ENCODE measurements at places on chromosomes 2 and 18.
A peak's percentile ranks its signal among the peaks of the same experiment; 100 is the strongest.

GRCh38 chr2:220356076-220356475 is 728.6 kb downstream of the SLC4A3 start:
- DNase-seq, result no peak

- no peak for DNase-seq
Measured at GRCh38 chr2:98240786-98241398, 105.4 kb upstream of the CNGA3 start.

GRCh38 chr2:201402651-201403562 is 45.8 kb upstream of the FLACC1 start:
- DNase-seq, result no peak

DNA sequence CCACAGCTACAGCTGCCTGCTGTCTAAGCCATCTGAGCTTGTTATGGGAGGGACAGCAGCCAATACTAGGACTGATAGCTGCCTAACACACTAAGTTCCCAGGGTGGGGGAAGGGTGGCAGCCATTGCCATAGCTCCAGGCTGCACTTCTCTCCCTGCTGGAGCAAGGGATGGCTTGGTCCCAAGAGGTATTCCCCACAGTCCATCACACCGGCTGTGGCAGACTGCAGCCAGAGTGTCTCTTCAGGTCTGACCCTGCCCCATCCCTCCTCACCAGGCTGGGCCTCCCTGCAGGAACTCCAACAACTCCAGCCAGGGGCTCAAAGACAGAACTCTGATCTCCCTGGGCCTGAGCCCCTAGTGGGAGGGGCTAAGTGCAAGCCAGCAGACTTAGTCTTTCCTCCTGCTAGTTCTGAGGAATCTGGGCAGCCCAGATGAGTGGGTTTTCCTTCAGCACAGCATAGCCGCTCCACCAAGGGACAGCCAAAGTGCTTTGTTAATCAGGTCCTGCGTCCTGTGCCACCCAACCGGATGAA is 632.1 kb downstream of the SOCS6 start:
- no peak for DNase-seq

GRCh38 chr2:172953411-172953810 is 122.2 kb upstream of the MAP3K20 start:
- no peak for DNase-seq

- no peak for DNase-seq
Measured at GRCh38 chr18:80147037-80147417, 38.0 kb downstream of the ADNP2 start.

DNA sequence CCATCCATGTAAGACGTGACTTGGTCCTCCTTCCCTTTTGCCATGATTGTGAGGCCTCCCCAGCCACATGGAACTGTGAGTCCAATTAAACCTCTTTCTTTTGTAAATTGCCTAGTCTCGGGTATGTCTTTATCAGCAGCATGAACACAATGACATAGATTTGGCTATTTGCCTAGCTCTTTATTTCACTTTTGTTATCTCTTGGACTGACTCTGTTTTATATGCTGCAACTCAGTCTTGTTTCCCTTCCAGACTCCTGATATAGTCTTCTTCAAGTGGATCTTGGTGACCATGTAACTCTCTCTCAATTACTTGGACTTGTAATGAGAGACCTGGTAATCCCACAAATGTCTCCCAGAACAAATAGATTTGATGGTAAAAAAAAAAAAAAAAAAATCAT is 627.6 kb downstream of the CCDC85A start:
- DNase-seq, result no peak

GRCh38 chr2:234308813-234309195 is 188.1 kb downstream of the ARL4C start:
- peak; percentile 60 for DNase-seq

DNA sequence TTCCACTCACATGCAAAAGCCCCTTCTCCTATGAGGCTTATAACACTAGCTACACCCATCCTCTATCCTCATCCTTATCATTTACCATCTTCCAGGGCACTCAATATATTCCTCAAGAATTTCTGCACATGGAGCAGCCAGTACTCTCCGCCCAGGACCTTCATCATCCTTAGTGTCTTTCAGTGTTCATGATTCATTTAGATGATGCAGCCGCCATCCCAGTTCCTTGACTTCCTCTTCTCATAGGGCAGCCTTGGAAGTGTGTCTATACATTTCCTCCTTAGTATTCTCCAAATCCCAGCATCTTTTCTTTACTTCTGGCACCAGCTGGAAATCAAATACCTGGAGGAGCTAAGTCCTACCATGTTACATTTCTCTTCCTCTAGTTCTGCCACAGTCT is 3.0 kb upstream of the ITSN2 start:
- no peak for DNase-seq

DNA sequence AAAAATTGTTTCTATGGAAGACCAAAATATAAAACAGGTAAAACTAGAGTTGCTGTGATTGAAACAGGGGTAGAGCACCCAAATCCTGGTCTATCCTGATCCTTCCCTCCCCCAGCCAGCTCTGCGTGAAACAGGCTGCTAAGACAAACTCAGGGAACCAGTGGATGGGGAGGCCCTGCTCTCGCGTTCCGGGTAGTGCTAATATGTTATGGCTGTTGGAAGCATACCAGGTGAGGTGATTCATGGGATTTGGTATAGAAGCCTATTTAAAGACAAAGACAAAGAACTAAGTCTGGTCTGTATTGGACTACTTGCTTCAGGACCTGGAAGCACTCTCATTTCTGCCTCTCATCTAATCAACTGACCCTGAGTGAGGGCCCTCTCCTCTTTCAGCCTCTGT is 63.0 kb upstream of the CCBE1 start:
- DNase-seq, result no peak

DNA sequence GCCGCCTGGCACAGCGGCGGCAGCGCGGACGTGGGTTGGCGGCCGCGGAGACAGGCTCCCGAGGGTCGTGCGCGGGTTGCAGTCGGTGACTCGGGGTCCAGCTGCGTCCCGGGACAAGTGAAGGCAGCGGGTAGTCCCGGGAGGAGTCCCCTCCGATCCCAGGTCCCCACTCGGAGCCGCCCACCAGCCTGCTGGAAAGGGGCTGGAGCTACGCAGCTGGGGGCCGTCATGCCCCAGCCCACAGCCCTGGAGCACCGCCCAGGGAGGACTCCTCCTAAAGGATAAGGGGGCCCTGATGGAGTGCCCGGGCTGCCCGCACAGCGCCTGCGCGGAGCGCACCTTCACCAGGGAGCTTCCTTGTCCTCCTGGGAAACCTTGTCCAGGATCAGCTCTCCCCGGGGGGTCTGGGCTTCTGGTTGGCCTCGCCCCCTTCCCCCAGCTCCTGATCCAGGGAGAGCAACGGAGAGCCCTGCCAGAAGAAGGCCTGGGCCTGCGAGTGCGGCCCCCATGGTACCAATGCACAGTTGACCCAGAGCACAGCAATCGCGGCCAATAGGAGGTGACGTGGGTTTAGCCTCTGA is 25.9 kb upstream of the ALPP start:
- DNase-seq, result no peak

GRCh38 chr18:78244779-78245178 is 734.8 kb upstream of the SALL3 start:
- no peak for DNase-seq

Measured in stimulated activated CD4-positive, alpha-beta T cell treated with anti-CD3 and anti-CD28 coated beads, Interleukin-12 subunit alpha, Interleukin-12 subunit beta, amount 100 ng/mL, for 48 hours (primary cell).